ENCODE measurements at places on chromosomes 7 and 10.

GRCh38 chr7:116357781-116358670 lies 141.5 kb upstream of the CAV2 start:
- no peak for DNase-seq

- DNase-seq, result no peak
Measured at GRCh38 chr7:2818121-2818520, 26.0 kb downstream of the GNA12 start.

GRCh38 chr7:123935436-123936381 lies 10.7 kb downstream of the SPAM1 start:
- DNase-seq, result no peak

GRCh38 chr10:36256948-36257356 lies 614.9 kb upstream of the FZD8 start:
- DNase-seq, result peak; percentile 76

- no peak for DNase-seq
Measured at GRCh38 chr10:63586043-63586442, 64.8 kb downstream of the REEP3 start.

- DNase-seq, result no peak
Measured at GRCh38 chr7:2932402-2933251, 88.5 kb upstream of the GNA12 start.

DNA sequence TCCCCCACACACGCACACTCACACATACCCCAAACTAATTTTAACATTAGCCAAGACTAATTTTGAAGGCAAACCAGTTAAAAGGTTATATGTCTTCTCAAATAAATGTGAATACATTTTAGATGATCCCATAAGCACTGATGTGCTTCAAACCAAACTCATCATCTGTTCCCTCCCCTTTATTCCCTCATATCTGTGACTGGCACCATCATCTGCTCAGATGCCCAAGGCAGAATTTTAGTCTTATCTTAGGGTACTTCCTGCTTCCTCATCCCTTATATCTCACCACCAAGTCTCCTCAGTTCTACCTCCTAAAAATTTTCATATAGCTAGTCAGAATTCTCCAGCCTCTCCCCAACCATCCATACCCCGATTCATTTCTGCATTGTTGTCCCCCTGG lies 80.4 kb downstream of the UPF2 start:
- no peak for DNase-seq

DNA sequence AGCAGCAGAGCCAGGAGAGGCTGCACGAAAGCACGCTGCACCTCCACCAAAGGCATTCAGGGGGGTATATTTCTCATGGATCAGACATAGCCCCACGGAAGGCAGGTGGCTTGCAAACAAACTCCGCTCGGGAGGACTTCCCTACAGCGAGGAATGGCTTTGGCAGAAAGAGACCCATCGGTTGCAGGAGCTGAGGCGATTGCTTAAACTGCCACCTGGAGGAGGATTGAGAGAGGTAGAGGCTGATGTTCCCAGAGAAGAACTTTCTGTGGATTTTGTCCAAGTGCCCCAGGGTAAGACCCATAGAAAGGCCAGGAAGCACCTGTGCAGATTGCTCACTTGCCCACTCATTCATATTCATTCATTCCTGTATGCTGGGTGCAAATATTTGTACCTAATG lies 89.1 kb downstream of the NEUROD6 start:
- DNase-seq, result no peak

DNA sequence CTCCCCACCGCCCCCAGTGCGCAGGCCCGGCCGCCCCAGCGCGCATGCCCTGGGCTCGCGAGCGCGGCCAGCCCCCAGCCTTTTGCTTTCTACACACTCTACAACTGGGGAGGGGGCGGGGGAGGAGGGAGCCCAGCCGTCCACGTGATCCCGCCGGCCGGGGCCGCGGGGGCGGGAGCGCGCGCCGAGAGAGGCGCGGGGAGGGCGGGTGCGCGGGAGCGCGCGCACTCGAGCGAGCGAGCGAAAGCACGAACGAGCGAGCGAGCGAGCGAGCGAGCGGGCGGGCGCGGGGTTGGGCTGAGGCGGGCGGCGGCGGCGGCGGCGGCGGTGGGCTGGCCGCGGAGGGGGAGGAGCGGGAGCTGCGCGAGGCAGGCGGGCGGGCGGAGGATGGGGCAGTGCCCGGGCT lies at the start of gene AUTS2:
TSS of gene AUTS2 (plus strand) at position 395 of the 406 bp plus-strand sequence. CDS start 1,179 bp downstream, outside the sequence.
- DNase-seq, result peak; percentile 48

- DNase-seq, result no peak
Measured at GRCh38 chr7:81745637-81746036, 24.2 kb downstream of the HGF start.

DNA sequence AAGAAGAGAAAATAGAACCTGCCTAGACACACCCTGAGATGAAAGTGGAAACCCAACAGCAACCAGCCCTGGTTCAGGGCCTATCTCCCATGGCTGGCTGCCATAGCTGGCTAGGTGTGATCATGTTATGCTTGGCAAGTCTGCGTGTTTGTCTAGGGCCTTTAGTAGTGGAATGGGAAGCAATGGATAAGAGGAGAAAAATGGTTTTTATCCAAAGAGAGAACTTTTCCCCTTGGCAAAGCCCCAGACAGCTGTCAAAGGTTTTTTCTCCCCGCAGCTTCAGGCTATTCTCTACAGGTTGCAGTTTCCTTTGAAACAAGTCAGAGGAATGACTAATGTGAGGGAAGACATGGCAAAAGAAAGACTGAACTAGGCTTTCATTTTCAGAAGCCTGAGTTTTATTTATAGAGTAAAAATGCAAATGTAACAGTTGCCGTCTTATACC lies 161.5 kb downstream of the SEMA3D start:
- peak; percentile 5 for DNase-seq

DNA sequence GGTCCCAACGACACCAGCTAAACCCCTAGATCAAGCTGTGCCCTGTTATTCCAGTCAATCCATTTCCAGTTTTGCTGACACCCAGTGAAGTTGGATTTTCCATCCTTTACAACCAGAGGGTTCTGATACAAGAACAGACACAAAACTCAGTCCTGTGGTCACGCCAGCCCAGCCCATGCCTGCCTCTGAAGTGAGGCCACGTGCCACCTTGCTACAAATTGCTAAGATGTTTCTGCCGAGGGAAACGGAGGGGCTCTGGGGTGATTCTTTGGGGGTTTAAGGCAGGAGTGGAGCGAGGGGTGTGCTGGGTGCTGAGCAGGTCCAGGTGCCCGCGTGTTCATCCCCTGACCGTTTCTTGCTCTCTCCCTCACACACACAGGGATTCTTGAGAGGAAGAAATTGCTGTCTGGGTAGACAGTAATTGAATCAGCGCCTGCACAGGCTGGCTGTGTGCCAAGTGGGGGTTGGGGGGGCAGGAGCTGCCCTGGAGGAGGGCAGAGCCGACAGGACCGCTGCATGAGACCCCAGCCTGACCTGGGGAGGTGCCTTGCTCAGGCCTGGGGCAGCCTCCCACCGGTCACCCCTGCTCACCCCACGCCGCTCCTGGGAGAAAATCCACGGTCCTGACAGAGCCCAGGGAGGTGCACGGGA lies 38.1 kb downstream of the ADAP1 start:
- no peak for DNase-seq

GRCh38 chr7:106312906-106313305 lies 28.1 kb upstream of the NAMPT start:
- no peak for DNase-seq

- no peak for DNase-seq
Measured at GRCh38 chr7:111593343-111593742, 31.1 kb upstream of the IMMP2L start.

- DNase-seq, result no peak
Measured at GRCh38 chr7:40244226-40244625, 109.4 kb downstream of the SUGCT start.

DNA sequence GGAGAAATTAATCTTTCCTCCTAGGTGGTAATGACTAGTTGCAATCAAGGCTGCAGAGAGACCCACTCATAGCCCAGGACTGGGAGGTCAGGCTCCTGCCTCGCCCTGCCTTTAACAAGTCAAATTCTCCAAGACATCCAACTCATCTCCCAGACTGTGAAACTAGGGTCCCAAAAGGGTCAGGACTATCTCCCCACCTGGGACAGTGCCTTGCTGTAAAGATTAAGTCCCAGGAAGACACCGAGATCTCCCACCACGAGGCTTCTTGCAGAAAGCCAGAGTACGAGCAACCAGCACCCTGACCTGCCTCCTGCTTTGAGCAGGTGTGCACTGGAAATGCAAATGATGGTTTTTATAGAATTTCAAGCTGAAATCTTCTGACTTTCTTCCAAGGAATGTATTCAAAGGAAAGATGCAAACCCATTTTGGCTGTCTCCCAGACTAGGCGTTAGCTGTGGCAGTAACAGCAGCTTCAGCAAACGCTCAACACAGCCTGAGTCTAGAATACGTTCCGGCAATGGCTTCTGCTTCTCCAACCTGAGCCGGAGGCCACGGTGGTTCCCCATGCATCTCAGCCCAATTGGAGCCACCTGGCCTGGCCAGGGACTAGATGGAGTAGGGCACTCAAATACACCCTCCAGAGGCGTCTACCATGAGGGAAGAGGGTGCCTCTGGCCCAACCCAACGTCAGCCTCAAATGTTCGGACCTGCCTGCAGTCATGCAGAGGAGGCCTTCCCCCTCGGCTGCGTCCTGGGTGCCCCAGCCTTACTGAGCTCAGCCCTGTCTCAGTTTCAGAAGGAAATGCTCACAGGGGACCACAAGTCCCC lies 170.4 kb downstream of the PRKAG2 start:
- no peak for DNase-seq

DNA sequence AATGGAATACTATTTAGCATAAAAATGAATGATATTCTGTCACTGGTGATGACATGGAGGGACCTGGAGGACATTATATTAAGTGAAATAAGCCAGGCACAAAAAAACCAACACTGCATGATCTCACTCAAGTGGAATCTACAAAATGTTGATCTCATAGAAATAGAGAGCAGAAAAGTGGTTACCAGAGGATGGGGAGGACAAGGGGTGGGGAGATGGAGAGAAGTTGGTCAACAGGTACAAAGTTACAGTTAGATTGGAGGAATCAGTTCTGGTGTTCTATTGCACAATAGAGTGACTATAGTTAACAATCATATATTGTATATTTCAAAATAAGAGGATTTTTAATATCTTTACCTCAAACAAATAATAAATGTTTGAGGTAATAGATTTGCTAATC lies 24.7 kb upstream of the SLC18A3 start:
- no peak for DNase-seq

DNA sequence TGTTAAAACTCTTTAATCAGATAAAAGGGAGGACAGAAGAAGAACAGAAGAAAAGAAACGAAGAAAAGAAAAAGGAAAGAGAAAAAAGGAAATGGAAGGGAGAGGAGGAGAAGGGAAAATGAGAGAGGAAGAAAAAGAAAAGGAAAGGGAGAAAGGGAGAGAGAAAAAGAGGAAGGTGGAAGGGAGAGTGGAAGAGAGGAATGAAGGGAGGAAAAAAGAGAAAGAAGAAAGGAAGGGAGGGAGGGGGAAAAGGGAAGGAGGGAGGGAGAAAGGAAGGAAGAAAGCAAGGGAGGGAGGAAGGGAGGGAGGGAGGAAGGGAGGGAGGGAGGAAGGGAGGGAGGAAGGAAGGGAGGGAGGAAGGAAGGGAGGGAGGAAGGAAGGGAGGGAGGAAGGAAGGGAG lies 305.7 kb downstream of the CALN1 start:
- DNase-seq, result no peak

DNA sequence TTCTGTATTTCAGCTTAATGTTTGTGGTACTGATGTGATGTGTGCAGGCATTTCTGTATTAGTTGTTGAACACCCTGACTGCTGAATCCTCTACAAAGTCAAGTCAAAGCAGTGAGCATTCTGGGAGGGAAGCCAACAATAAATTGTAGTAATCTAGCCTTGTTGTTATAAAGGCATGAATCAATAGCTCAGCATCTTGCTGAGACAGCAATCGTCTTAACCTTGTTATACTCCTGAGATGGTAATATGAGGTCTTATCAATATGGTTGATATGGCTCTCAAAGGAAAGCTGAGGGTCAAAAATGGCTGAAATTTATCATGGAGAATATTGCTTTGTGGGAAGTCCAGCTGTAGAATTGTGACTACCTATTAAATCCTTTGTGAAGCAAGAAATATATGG lies 299.4 kb downstream of the DNAJB9 start:
- no peak for DNase-seq

DNA sequence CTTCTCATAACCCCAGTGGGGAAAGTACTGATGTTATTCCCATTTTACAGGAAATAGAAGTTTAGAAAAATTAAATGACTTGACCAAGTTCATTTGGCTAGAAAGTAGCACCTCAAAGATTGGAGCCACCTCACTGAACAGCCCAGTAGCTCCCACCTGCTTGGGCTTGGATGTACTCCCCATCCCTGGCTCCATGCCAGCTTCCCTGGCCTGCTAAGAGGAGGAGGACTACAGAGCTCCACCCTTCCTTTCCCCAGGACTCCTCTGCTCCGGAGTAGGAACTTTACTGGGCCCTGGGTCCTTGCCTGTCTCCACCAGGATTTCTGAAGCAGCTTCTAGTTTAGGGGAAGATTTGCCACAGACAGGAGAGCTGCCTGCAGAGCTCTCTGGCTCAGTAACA lies 3.1 kb downstream of the HPS6 start:
- no peak for DNase-seq

DNA sequence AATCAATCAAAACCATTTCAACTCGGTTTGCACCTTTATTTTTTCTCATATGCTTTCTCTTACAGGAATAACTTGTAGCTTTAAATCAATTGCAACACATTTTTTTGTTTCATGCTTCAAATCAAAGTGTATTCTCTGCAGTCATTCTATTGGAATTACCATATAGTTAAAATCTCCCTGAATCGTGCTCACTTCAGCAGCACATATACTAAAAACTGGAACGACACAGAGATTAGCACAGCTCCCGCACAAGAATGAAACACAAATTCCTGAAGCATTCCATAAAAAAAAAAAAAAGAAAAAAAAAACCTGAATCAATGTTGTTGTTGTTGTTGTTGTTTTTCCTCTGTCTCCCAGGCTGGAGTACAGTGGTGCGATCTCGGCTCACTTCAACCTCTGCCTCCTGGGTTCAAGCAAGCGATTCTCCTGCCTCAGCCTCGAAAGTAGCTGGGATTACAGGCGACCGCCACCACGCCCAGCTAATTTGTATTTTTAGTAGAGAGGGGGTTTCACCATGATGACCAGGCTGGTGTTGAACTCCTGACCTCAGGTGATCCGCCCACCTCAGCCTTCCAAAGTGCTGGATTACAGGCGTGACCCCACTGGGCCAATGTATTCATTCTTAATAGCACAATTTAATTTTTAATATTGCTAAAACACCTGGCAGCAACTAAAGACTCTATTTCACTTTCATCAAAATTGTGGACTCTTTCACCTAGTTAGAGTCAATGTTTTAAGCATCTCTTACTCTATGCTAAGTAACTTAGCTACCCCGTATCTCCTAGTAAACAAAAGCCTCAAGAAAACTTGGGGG lies 26.3 kb downstream of the ANKRD61 start:
- DNase-seq, result no peak

GRCh38 chr7:156732091-156732625 lies 91.6 kb downstream of the RNF32 start:
- peak; percentile 21 for DNase-seq

DNA sequence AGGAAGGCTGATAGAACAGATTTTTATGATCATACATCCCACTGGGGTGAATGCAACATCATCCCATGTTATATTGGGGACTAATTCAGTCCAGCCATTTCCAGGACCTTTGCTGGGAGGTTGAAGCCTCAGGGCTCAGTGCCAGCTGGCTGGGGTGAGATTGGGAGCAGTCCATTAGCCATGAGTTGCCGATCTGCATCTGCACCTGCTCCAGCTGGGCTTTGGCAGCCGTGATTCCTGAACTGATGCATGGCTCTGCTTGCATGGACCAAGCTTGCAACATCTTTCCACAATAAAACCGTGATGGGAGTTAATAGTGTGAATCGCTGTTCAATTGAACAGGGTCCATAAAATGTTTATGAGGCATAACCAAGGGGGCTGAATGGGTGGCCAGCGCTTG lies 346.9 kb downstream of the TYW1 start:
- no peak for DNase-seq

- no peak for DNase-seq
Measured at GRCh38 chr7:35252612-35253459, 1.1 kb downstream of the TBX20 start.

Data from brain microvascular endothelial cell (primary cell).